ENCODE measurements at places on chromosomes 4 and X.
A peak's percentile ranks its signal among the peaks of the same experiment; 100 is the strongest.

GRCh38 chr4:179195887-179196286, 1753.7 kb upstream of the AGA start:
- DNase-seq = no peak

GRCh38 chr4:169566021-169566818, 46.2 kb downstream of the NEK1 start:
- peak; percentile 6 for DNase-seq

GRCh38 chr4:138298866-138299265, 56.7 kb upstream of the SLC7A11 start:
- no peak for DNase-seq

DNA sequence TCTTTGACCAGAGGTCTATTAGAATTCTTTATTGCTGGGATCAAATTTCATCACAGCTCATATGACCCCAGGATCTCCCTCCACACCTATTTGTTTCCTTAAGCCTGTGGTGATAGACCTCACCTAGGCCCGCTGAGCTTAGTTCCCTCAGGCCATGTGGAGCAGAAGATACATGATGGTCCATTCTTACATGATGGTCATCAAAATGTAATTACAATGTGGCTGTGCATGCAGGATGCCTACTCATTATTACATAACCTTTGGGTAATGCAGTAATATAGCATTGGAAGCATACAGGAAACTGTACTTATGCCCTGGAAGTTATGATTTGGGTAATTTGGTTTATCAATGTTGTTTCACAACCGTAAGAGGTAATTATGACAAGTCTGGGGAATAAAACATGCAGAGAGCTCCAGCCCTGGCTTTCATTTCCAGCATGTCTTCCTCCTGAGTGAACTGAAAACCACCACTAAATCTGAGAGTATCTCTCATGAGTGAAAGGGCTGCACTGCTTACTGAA, 67.0 kb upstream of the AGA start:
- DNase-seq = no peak

DNA sequence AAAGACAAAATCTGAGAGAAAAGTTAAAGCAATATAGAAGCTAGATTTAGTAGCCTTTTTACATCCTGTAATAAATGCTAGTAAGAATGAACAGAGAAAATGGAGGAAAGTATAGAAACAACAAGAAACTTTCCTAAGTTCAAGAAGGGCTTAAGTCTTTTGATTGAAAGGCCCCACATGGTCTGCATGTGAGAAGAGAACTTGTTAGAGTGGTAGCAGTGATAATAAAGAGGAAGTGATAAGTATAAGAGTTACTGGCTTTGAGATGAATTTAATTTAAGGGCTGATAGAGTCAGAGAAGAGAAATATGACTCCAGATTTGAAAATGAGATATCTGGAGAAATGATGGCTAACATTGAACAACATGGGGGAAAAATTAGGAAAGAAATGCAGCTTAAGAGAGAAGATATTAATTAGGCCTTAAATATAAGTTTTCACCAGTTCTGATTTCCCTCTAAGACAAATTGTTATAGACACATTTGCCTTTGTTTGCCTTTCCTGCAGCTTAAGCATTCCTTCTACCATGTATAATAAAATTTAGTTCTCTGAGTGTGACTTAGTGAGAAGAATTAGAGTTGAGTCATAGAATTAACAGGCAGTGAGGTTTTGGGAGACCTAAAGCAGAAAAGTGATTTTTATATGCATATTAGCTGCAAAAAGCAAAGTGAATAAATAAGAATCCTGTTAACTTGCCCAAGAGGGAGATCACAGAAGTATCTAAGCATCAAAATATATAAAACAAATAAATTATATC, 18.4 kb downstream of the ZFX start:
- DNase-seq = no peak

DNA sequence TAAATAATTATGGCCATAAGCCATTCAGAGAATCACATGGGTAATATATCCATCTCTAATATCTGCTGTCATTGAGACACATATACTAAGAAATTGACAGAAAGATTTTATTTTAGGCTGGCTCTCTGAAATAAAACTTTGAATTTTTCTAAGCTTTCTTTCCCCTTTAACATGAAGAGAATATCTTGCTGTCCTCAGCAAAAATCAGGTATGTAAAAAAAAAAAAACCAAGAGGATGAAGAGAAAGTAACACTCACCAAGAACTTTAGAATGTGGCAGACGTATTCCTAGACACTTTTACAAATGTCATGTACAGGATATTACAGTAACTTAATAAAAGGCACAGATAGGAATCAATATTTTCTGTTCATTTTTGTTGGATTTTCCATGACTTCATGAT, 65.8 kb downstream of the EPHA5 start:
- no peak for DNase-seq

- no peak for DNase-seq
Measured at GRCh38 chr4:39486221-39486804, 27.5 kb downstream of the LIAS start.

GRCh38 chr4:24303926-24304325, 280.4 kb downstream of the DHX15 start:
- DNase-seq = no peak

GRCh38 chr4:138741766-138742377, 273.7 kb upstream of the NOCT start:
- no peak for DNase-seq

- no peak for DNase-seq
Measured at GRCh38 chrX:136386826-136387225, 86.1 kb downstream of the ADGRG4 start.

GRCh38 chr4:128456171-128456570, 168.6 kb upstream of the PGRMC2 start:
- no peak for DNase-seq

DNA sequence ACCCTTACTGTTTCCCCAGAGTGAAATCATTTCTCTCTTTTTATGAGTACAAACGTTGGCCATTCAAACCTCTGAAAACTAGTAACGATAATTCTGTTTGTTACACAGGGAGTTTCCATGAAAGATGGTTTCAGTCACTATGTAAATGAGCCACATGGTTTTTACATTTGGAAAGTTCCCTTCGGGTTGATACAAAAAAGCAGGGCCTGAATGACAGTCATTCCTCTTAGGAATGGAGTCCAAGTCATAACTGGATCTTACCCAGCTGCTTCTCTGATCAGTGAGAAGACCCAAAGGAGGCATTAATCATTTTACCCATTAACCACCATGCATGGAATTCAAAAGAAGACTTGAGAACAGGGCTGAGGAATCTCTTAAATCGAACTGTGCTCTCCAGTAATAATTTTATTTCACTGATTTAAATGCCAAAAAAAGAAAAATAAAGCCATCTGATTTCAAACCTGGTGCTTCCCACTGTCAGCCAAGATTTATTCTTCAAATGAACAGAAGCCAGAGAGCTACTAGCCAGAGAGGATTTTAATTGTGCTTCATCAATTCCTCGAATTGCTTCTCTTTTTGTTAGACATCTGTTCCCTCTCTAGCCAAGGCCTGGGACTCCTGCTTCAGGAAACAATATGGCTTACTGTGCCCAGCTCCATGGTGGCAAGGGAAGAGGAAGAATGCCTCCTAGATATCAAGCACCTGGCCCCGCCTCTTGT, 3.2 kb downstream of the SOWAHB start:
- DNase-seq = no peak

- no peak for DNase-seq
Measured at GRCh38 chr4:178881937-178882336, 1439.7 kb upstream of the AGA start.

DNA sequence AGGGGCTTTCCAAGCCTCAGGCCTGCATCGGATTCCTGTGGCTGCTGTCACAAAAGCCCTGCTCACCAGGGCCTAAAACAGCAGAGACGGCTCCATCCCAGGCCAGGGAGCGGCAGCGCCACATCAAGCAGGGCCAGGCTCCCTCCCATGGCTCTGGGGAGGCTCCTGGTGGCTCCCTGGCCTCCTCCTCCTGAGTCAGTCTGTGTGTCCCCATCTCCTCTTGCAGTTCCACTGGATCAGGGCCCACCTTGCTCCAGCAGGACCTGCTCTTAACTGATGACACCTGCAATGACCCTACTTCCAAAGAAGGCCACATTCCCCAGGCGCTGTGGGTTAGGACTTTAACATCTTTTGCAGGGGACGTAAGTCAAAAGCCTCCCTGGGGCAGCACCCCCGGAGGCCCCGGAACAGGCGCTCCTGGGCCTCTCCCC, 51.9 kb downstream of the CPZ start:
- DNase-seq = no peak

DNA sequence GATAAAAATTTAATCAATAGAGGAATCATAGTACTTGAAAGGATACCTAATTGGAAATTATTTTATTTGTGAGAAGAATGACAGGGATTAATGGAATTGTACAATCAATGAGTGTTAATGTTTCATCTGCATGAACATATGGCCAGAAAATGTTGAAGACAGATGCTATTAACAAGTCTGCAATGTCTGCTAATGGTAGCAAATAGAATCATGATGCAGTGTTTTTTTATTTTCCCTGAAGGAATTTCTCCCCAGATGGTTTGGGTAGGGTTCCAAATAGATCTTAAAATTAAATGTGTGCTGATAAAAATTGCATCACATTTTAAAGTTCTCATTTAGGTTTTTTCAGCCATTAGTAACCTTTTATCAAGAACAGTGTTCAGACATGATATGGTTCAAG, 291.3 kb upstream of the TRAM1L1 start:
- DNase-seq = no peak

DNA sequence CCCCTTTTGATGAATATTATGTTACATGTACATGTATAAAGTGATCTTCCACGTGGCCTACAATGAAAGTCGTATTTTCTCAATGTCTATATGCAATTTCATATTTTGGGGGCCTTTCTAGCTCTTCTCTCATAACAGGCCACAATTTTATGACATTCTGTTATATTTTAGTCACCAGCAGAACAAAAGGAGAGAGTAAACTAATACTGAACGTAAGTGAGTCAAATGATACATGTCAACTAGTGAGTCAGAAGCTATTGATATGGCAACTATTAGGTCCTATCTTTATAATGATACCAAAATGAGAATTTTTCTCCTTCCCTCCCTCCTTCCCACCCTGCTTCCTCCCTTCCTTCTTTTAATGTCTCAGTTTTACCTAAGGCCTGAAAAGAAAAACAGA, 14.4 kb downstream of the GC start:
- no peak for DNase-seq

GRCh38 chrX:114800719-114801118, 216.7 kb downstream of the IL13RA2 start:
- no peak for DNase-seq

GRCh38 chrX:109990582-109991276, 12.2 kb upstream of the TMEM164 start:
- no peak for DNase-seq
